ENCODE measurements at places on chromosomes 13 and 19. TPM values are rescaled to one million over a fixed set of nuclear protein-coding genes. Genes with fewer than 3 reads are reported as not detected.

Gene ADGRE3
- total RNA-seq = 0.17 TPM

Gene DGKH
- 1.1 TPM for total RNA-seq

Gene PARP4
- total RNA-seq = 88.8 TPM

Gene LGI4
- total RNA-seq = 0.59 TPM

Gene NFIX
- 4.8 TPM for total RNA-seq

Gene ZNF93
- total RNA-seq = 13.3 TPM

DNA sequence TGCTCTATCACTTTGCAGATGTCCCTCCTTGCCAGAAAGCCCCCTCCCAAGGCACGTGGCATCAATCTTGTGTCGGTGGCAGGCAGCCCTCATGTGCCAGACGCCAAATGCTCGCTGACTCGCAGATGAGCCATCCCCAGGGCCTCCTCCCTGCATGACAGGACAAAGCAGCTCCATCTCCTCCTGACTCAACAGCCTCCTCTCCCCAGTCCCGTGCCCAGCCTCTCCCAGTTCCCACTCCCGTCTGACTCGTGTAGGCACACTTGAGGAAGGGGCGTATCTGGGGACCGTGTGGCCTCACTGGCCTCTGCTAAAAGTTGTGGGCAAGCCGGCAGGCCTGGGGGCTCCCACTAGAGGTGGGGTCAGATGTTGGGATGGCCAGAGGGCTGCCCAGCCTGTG lies 133.6 kb downstream of the STK24 start:
- H3K36me3 ChIP-seq = no peaks in the 10 kb centered on the region
- H3K27ac ChIP-seq = no peak overlapping the region
- no peak for DNase-seq
- H3K4me1 ChIP-seq = peaks cover 12% of the 10 kb centered on the region
- H3K4me3 ChIP-seq = no peak overlapping the region

GRCh38 chr13:50126263-50126992 lies 111.2 kb downstream of the KCNRG start:
- no peaks in the 10 kb centered on the region for H3K27me3 ChIP-seq
- peak; percentile 75 for DNase-seq
- peak overlapping the region; percentile 96 for H3K4me3 ChIP-seq
- H3K27ac ChIP-seq = peak overlapping the region; percentile 94
- H3K4me1 ChIP-seq = peaks cover 76% of the 10 kb centered on the region
- H3K36me3 ChIP-seq = no peaks in the 10 kb centered on the region

- peak overlapping the region; percentile 92 for H3K27ac ChIP-seq
- H3K36me3 ChIP-seq = peaks cover 2% of the 10 kb centered on the region
- peak overlapping the region; percentile 74 for H3K4me3 ChIP-seq
These were observed 5.1 kb upstream of the ZNF77 start for GRCh38 chr19:2949939-2950285.

DNA sequence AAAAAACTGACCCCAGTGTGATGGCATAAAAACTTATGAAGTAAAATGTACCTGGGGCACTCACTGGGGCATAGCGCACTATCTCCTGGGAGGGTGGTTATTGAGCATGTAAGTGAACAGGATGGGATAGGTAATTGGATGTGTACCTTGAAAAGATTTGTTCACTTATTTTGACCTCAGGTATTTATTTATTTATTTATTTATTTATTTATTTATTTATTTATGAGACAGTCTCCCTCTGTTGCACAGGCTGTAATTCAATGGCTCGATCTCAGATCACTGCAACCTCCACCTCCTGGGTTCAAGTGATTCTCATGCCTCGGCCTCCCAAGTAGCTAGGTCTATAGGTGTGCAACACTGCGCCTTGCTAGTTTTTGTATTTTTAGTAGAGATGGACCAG lies 5.9 kb upstream of the ZNF626 start:
- no peaks in the 10 kb centered on the region for H3K36me3 ChIP-seq
- DNase-seq = no peak
- H3K4me3 ChIP-seq = no peak overlapping the region

GRCh38 chr13:113756441-113757097 lies 2.5 kb upstream of the TMEM255B start:
- H3K27ac ChIP-seq = no peak overlapping the region
- H3K4me3 ChIP-seq = no peak overlapping the region
- peaks cover 13% of the 10 kb centered on the region for H3K4me1 ChIP-seq
- no peak for DNase-seq
- no peaks in the 10 kb centered on the region for H3K36me3 ChIP-seq

- no peak overlapping the region for H3K4me3 ChIP-seq
- H3K27ac ChIP-seq = no peak overlapping the region
- DNase-seq = peak; percentile 42
- peaks cover 5% of the 10 kb centered on the region for H3K27me3 ChIP-seq
- H3K36me3 ChIP-seq = no peaks in the 10 kb centered on the region
These were observed 11.9 kb upstream of the GDF15 start for GRCh38 chr19:18373892-18374629.

DNA sequence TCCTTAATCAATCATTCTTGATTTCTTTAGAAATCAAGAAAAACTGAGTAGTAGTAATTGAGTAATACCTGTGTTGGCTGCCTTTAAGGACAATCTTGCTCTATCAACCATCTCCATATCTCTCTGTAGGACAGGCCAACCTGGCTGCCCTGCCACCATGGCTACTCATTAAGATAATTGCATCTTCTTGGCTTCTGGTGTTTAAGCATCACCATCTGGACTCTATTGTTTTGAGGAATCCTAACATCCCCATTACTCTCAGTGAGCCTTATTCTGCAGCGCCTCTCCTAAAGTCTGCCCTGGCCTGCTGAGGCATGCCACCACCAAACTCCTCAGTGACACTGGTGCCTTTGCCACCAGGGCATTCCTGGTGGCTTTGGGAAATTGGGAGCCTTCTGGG lies 442.6 kb upstream of the ZNF507 start:
- no peak overlapping the region for H3K4me3 ChIP-seq
- H3K27ac ChIP-seq = no peak overlapping the region
- no peak for DNase-seq
- no peaks in the 10 kb centered on the region for H3K36me3 ChIP-seq
- no peaks in the 10 kb centered on the region for H3K27me3 ChIP-seq

DNA sequence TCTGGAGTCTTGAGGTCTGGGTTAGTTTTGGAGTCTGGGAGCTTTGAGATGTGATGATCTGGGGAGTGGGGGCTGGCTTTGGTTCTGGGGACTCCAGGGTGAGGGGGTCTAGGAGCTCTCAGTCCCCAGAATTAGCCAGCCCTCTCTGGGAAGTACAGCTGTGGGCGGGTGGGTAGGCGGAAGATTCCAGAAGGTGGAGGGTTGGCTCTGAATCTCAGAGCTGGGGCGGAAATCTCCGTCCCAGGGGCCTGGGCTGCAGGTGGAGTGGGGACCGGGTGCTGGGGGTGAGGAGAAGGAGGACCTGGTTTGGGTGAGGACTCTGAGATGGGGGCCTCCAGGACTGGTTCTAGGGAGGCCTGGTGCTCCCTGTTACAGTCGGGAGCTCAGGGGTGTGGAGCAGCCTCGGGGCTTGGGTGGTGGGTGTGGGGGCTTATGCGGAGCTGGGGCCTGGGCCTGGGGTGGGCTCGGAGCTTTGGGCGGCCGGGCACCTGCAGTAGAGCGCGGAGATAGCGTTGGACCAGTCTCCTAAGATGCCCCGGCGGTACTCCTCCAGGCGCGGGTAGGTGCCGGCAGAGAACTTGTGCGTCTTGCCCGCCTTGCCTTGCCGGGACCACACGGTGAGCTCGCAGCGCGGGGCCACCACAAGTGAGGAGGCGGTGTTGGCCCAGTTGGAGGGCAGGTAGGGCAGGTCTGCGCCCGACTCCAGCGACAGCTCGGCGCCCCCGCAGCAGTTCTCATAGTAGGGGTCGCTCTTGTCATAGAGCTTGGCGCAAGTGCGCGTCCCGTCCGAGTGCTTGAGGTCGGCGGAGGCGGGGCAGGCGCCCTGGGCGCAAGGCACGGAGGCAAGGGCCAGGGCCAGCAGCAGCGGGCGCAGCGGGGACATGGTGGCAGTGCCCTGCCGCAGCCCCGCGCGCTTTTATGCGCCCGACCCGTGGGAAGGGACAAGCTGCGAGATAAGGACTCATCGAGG lies at the start of gene SYCN:
SYCN (minus strand) TSS at position 892 of the 970 bp plus-strand sequence; CDS start at position 883, 9 bp downstream.
- no peak for DNase-seq
- peaks cover 44% of the 10 kb centered on the region for H3K27me3 ChIP-seq
- no peak within 1 kb of the TSS for H3K27ac ChIP-seq
- no peak within 1 kb of the TSS for H3K4me3 ChIP-seq
- no peaks in the 10 kb centered on the region for H3K36me3 ChIP-seq

- no peak overlapping the region for H3K4me3 ChIP-seq
- H3K27ac ChIP-seq = no peak overlapping the region
- no peak for DNase-seq
These were observed 423.8 kb downstream of the IRS2 start for GRCh38 chr13:109362616-109363015.

- H3K27ac ChIP-seq = no peak overlapping the region
- H3K36me3 ChIP-seq = no peaks in the 10 kb centered on the region
- no peaks in the 10 kb centered on the region for H3K27me3 ChIP-seq
- H3K4me3 ChIP-seq = no peak overlapping the region
These were observed 18.2 kb upstream of the GTF2F2 start for GRCh38 chr13:45102136-45102507.

DNA sequence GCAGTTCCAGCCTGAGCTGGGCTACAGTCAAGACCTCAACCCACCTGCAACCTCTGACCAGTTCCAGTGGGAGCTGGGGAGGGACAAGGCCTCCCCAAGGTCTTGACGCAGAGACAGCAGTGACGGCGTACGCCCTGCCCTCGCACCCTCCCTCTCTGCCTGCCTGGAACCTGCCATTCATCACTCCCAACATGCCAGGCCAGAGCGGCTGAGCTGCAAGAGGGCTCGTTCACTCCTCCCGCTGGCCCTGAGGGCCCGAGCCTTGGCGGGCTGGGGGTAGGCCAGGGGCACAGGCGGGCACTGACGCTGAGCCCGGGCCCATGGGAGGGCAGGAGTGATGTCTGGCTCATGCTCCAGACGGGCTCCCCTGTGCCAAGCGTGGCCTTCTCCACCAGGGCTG lies 8.2 kb downstream of the NDUFA11 start:
- H3K4me1 ChIP-seq = no peaks in the 10 kb centered on the region
- no peak overlapping the region for H3K4me3 ChIP-seq
- H3K27me3 ChIP-seq = peaks cover 17% of the 10 kb centered on the region
- no peak overlapping the region for H3K27ac ChIP-seq
- DNase-seq = no peak

- no peak overlapping the region for H3K27ac ChIP-seq
- H3K27me3 ChIP-seq = no peaks in the 10 kb centered on the region
- DNase-seq = no peak
- H3K36me3 ChIP-seq = peaks cover 37% of the 10 kb centered on the region
- peaks cover 18% of the 10 kb centered on the region for H3K4me1 ChIP-seq
These were observed 21.1 kb upstream of the NDUFS7 start for GRCh38 chr19:1362387-1363257.

GRCh38 chr13:105709181-105709580 lies 826.3 kb downstream of the EFNB2 start:
- no peak for DNase-seq
- no peaks in the 10 kb centered on the region for H3K36me3 ChIP-seq
- no peaks in the 10 kb centered on the region for H3K27me3 ChIP-seq
- no peaks in the 10 kb centered on the region for H3K4me1 ChIP-seq
- H3K27ac ChIP-seq = no peak overlapping the region
- no peak overlapping the region for H3K4me3 ChIP-seq

DNA sequence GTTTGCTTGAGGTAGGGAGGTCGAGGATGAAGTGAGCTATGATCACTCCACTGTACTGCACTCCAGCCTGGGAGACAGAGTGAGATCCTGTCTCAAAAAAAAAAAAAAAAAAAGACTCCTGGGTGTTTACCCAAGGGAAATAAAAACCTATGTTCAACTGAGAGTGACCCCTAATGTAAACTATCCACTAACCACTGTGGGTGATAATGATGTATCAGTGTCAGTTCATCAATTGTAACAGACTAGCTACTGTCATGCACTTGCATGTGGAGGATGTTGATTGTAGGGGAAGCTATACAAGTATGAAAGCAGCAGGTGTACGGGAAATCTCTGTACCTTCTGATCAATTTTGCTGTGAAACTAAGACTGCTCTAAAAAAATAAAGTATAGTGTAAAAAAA lies 2.6 kb upstream of the CIB3 start:
- no peak for DNase-seq
- no peak overlapping the region for H3K4me3 ChIP-seq

GRCh38 chr19:44163789-44164188 lies 1.1 kb upstream of the ZNF226 start:
- H3K27me3 ChIP-seq = no peaks in the 10 kb centered on the region
- H3K27ac ChIP-seq = no peak overlapping the region
- H3K4me3 ChIP-seq = no peak overlapping the region
- H3K4me1 ChIP-seq = peaks cover 11% of the 10 kb centered on the region
- H3K36me3 ChIP-seq = peaks cover 3% of the 10 kb centered on the region

DNA sequence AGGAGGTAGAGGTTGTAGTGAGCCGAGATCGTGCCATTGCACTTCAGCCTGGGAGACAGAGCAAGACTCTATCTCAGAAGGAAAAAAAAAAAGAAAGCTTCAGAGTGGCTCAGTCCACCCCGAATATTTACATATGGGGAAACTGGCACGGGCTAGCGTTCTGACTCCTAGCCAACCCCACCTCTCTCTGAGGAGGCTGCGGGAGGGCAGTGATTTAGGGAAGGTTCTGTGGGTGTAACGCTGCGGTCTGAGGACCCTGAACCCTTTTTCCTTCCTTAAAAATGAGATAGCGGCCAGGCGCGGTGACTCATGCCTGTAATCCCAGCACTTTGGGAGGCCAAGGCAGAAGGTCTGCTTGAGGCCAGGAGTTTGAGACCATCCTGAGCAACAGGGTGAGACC lies 5.0 kb downstream of the LRRC25 start:
- no peaks in the 10 kb centered on the region for H3K36me3 ChIP-seq
- H3K4me3 ChIP-seq = no peak overlapping the region
- H3K4me1 ChIP-seq = peaks cover 36% of the 10 kb centered on the region
- H3K27ac ChIP-seq = no peak overlapping the region
- peaks cover 2% of the 10 kb centered on the region for H3K27me3 ChIP-seq
- DNase-seq = peak; percentile 54

DNA sequence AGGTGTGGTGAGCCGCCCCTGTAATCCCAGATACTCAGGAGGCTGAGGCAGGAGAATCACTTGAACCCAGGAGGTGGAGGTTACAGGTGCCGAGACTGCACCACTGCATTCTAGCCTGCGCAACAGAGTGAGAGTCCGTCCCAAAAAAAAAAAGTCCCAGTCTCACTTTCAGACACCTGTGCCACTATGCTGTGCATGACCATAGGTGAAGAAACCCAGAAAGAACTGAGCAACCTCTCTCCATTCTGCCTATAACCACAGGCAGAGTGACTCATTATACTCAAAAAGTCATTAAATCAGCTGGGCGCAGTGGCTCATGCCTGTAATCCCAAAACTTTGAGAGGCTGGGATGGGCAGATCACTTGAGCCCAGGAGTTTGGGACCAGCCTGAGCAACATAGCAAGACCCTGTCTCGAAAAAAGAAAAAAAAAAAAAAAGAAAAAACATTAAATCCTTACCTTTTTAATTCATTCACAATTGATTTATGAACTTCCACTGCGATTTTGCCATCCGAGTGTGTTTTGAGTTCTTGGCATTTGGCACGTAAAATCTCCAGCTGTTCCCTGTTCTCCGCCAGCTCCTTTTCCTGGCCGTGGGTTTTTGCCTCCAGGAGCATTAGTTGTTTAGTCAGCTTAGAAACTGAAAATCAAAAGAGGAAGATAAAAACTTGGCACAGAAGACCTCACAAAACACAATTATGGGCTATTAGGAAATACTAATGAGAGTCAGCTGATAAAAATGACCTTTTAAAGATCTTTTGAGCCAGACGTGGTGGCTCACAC lies 45.5 kb upstream of the SLC7A9 start:
- no peaks in the 10 kb centered on the region for H3K27me3 ChIP-seq
- H3K4me3 ChIP-seq = no peak overlapping the region
- H3K36me3 ChIP-seq = peaks cover 8% of the 10 kb centered on the region

GRCh38 chr13:20258208-20258962 lies 26.3 kb upstream of the GJB6 start:
- DNase-seq = no peak
- H3K36me3 ChIP-seq = no peaks in the 10 kb centered on the region
- H3K27me3 ChIP-seq = no peaks in the 10 kb centered on the region
